ENCODE measurements at places on chromosomes 7 and 10. TPM values are rescaled to one million over a fixed set of nuclear protein-coding genes. Genes with fewer than 3 reads are reported as not detected.

KEL gene
- total RNA-seq = 0.87 TPM

ADCY1 gene
- 4.3 TPM for total RNA-seq

HILPDA gene
- total RNA-seq = 36.1 TPM

AKR1C2 gene
- total RNA-seq = 24.7 TPM

LIPK gene
- total RNA-seq = not detected

GPER1 gene
- 12.4 TPM for total RNA-seq

GRCh38 chr10:46106410-46107255 is 60.6 kb upstream of the MSMB start:
- H3K27me3 ChIP-seq = no peaks in the 10 kb centered on the region
- H3K36me3 ChIP-seq = no peaks in the 10 kb centered on the region
- H3K4me1 ChIP-seq = no peaks in the 10 kb centered on the region
- peak overlapping the region; percentile 76 for H3K4me3 ChIP-seq
- no peak for DNase-seq

DNA sequence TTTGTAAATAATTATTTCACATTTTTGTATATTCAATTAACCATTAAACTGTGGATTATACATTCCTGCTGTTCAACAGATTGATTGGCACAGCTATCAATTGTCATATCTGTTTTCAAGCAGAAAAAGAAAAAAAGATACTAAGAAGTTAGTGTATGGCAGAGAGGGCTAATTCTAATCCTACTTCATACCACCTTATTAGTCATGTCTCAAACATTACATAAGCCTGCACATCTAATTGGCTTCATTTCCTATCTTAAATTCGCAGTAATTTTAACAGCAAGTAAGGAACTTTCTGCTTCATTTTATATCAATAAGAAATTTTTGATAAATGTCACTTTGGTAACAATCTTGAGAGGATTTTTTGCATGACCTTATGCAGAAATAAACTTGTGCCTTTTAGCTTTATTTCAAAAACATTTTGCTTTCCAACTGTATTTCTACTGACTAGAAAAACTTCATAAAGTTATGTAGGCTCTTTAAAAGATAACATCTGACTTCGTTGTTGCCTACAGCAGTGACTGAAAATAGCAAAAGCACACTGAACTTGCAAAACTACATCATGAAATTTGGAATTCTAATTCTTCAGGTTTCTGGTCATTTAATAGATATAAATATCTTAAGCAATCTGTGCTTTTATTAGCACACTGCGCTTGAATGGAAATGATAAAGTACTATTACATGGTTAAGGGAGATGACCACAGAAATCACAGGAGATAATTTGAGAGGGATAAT is 111.5 kb downstream of the SEMA3C start:
- no peaks in the 10 kb centered on the region for H3K36me3 ChIP-seq
- no peaks in the 10 kb centered on the region for H3K27me3 ChIP-seq
- H3K27ac ChIP-seq = no peak overlapping the region
- no peak overlapping the region for H3K4me3 ChIP-seq

GRCh38 chr7:150359622-150360362 is 8.8 kb upstream of the REPIN1 start:
- no peak for DNase-seq
- H3K27me3 ChIP-seq = no peaks in the 10 kb centered on the region
- peaks cover 4% of the 10 kb centered on the region for H3K4me1 ChIP-seq
- no peaks in the 10 kb centered on the region for H3K36me3 ChIP-seq
- no peak overlapping the region for H3K4me3 ChIP-seq

DNA sequence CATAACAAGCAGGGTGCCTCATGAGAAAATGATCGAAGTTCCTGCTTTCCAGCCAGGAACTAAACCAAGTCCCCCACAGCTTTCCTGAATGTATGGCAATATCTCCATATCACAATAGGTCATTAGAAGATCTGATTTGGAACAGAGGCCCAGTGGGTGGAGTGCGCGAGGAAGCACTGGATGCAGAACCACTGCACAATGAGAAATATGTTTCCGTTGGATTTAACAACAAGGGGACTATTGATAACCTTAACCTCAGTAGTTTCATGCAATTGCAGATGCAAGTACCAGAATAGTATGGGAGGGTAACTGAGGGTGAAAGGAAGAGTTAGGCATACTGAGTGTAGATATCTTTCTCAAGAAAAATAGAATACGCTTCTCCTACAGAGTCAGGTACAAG is 45.3 kb downstream of the ZPBP start:
- DNase-seq = no peak
- H3K4me1 ChIP-seq = no peaks in the 10 kb centered on the region
- no peak overlapping the region for H3K27ac ChIP-seq
- H3K36me3 ChIP-seq = no peaks in the 10 kb centered on the region

DNA sequence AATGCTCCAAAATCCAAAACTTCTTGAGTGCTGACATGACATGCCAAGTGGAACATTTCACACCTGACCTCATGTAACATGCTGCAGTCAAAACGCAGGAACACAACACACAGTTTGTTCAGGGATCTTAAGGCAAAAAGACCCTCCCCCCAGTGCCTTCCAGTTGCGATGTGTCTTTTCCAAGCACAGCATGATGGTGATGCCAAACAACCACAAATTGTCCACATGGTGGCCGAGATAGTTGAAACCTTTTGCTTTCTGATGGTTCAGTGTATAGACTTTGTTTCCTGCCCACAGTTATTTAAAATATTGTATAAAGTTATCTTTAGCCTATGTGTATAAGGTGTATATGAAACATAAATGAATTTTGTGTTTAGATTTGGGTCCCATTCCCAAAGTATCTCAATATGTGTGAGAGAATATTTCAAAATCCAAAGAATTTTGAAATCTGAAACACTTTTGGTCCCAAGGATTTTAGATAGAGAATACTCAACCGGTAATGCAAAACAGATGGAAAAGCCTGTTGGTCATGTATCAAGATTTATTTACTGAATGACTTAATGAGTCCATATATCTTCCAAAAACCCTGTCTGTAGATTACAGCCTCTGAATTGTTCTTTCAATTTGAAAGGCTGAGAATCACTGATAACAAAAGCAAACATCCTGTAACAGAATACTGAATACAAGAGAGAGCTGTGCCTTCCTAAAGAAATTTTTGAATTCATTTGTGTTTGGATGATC is 93.4 kb upstream of the OIT3 start:
- no peaks in the 10 kb centered on the region for H3K36me3 ChIP-seq
- H3K27ac ChIP-seq = no peak overlapping the region

DNA sequence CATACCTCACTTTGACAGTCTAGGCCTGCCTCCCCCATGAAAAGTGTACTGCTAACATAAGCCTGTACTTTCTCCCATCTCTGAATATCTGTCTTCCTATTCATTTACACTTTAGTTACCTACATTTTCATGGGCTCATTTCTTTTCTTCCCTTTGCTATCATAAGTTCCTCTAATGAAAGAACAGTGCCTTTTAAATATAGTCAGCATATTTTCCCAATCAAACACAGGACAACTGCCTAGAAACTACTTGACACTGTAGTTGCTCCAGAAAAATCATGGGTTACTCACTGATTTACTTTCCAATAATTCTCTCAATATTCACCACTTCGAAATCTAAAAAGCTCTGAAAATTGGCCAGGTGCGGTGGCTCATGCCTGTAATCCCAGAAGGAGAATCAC is 2.8 kb upstream of the TAX1BP1 start:
- H3K27ac ChIP-seq = no peak overlapping the region
- no peaks in the 10 kb centered on the region for H3K36me3 ChIP-seq
- H3K4me1 ChIP-seq = peaks cover 23% of the 10 kb centered on the region
- no peak for DNase-seq
- H3K4me3 ChIP-seq = no peak overlapping the region

DNA sequence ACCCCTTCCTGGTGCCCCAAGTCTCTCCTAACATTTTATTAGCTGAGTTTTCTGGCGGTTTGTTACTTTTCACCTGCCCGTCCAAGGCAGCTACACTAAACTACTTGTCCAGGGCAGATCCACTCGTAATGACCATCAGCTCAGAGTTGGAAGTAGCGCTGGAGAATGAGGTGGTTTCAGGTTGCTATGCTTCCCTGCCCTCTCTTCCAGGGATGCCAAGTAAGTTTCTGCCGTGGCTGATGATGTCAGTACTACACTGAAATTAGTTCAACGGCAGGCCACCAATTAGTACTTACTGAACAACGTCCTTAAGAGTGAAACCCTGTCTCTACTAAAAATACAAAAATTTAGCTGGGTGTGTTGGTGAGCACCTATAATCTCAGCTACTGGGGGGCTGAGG is 55.2 kb downstream of the DIP2C start:
- no peak for DNase-seq
- no peaks in the 10 kb centered on the region for H3K27me3 ChIP-seq
- peak overlapping the region; percentile 17 for H3K27ac ChIP-seq

DNA sequence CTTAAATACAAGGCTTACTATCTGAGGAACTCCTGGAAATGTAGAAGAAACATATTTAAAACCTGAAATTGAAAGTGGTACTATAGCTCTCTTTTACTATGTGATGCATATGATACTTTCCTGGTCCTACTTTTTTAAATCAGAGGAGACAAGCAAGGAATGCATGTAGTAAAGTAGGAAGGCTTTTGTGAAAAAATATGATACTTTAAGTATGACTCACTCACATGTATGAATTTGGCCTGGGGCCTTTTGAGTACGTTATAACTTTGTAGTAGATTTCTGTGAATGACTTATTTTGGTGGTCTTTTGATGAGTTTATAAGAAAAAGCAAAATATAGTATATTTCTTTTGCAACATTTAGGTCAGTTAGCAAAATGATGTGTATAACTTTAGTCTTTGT is 53.8 kb downstream of the TAX1BP1 start:
- no peak overlapping the region for H3K27ac ChIP-seq
- H3K27me3 ChIP-seq = no peaks in the 10 kb centered on the region
- DNase-seq = no peak

DNA sequence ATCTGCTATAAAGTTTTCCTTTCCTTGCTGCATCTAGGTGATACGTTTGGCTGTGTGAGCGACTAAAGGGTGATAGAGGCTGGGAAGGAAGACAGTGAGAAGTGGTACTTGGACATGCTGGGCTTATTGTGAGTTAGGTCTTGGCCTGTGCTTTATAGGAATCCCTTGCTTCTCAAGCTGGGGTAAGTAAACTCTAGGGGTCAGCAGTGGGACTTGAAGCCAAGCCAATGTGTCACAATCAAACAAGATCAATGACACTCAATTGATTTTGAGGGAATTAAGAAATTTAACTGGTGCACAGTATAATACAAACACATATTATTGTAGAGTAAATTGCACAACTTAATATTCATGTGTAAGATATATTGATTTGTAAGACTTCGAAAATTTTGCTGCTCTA is 155.8 kb upstream of the AOAH start:
- H3K4me1 ChIP-seq = no peaks in the 10 kb centered on the region
- no peak overlapping the region for H3K27ac ChIP-seq
- peaks cover 57% of the 10 kb centered on the region for H3K36me3 ChIP-seq
- DNase-seq = no peak
- no peak overlapping the region for H3K4me3 ChIP-seq

GRCh38 chr10:95303535-95303934 is 12.7 kb upstream of the PDLIM1 start:
- H3K4me1 ChIP-seq = peaks cover 8% of the 10 kb centered on the region
- H3K27me3 ChIP-seq = no peaks in the 10 kb centered on the region
- no peak overlapping the region for H3K27ac ChIP-seq
- no peaks in the 10 kb centered on the region for H3K36me3 ChIP-seq
- H3K4me3 ChIP-seq = no peak overlapping the region

- H3K36me3 ChIP-seq = no peaks in the 10 kb centered on the region
- no peak for DNase-seq
- H3K4me3 ChIP-seq = no peak overlapping the region
- H3K27me3 ChIP-seq = no peaks in the 10 kb centered on the region
- no peak overlapping the region for H3K27ac ChIP-seq
Measured at GRCh38 chr10:27709304-27709703, 36.3 kb downstream of the MKX start.

DNA sequence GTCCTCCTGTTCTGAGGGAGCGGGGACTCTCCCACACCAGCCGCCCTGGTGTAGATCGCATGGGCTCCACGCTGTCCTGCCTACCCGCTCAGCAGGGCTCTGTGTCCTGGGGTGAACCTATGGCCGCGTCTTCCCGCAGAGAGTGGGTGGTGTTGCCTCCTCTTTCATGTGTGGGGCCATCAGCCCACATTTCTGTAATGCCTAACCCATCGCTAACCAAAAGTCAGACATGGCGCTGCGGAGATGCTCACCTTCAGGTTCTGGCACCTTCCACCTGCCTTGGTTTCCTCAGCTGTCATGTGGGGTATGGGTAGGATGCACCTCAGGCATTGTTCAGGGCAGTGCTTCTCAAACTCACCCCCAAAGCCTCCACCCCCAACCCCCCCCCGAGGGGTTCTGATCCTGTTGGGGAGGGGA is 50.5 kb upstream of the CAMK2B start:
- no peak overlapping the region for H3K4me3 ChIP-seq
- no peak overlapping the region for H3K27ac ChIP-seq
- H3K36me3 ChIP-seq = peaks cover 3% of the 10 kb centered on the region
- H3K27me3 ChIP-seq = no peaks in the 10 kb centered on the region
- peaks cover 13% of the 10 kb centered on the region for H3K4me1 ChIP-seq
- DNase-seq = no peak

GRCh38 chr10:58299580-58299979 is 30.6 kb downstream of the CISD1 start:
- H3K27me3 ChIP-seq = no peaks in the 10 kb centered on the region
- DNase-seq = no peak
- H3K36me3 ChIP-seq = no peaks in the 10 kb centered on the region
- H3K4me3 ChIP-seq = no peak overlapping the region

DNA sequence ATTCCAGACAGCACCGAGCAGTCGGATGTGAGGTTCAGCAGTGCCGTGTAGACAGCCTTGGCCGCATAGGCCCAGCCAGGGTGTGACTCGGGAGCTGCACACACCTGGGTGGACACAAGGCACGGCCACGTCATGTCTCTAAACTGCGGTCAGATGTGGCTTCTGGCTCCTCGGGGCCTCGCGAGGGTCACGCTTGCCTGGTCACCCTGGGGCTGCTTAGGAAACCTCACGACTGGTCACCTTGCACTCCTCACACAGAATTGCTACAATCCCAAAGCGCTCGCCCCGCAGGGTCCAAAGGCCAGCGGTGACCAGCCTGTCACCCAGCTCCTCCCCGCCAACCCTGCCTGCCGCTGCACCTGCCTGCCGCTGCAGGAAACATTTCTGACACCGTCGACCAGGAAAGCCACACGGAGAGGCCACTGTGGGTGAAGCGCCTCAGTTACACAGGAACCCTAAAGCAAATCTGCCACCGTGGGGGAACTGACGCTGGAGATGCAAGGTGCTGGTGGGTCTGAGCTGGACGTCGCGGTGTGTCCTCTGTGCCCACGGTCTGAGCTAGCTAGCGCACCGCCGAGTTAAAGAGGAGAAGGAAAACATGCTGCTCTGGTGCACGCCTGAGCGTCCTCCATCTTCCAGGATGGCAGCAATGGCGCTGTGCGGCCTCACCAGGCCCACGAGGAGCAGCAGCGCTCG is 5.0 kb downstream of the GPER1 start:
- DNase-seq = no peak
- H3K27ac ChIP-seq = no peak overlapping the region
- H3K36me3 ChIP-seq = no peaks in the 10 kb centered on the region
- H3K27me3 ChIP-seq = no peaks in the 10 kb centered on the region
- H3K4me3 ChIP-seq = no peak overlapping the region
- H3K4me1 ChIP-seq = peaks cover 11% of the 10 kb centered on the region
